Ovary (tissue), 10 donors: ENCODE measurements at places on chromosomes 4 and X. TPM values are rescaled to one million over a fixed set of nuclear protein-coding genes. Genes with fewer than 3 reads are reported as not detected.

DDX60 gene
- total RNA-seq: 24.2 TPM

NUDT11 gene
- total RNA-seq: 11.9 TPM

RAB9B gene
- 16.8 TPM for total RNA-seq

AVPR2 gene
- total RNA-seq: 0.50 TPM

ITIH6 gene
- total RNA-seq: not detected

CSN3 gene
- total RNA-seq: not detected

DIAPH2 gene
- 25.9 TPM for total RNA-seq

DCAF8L2 gene
- total RNA-seq: 0.43 TPM

CYLC1 gene
- not detected for total RNA-seq

PDLIM5 gene
- 108 TPM for total RNA-seq

DNA sequence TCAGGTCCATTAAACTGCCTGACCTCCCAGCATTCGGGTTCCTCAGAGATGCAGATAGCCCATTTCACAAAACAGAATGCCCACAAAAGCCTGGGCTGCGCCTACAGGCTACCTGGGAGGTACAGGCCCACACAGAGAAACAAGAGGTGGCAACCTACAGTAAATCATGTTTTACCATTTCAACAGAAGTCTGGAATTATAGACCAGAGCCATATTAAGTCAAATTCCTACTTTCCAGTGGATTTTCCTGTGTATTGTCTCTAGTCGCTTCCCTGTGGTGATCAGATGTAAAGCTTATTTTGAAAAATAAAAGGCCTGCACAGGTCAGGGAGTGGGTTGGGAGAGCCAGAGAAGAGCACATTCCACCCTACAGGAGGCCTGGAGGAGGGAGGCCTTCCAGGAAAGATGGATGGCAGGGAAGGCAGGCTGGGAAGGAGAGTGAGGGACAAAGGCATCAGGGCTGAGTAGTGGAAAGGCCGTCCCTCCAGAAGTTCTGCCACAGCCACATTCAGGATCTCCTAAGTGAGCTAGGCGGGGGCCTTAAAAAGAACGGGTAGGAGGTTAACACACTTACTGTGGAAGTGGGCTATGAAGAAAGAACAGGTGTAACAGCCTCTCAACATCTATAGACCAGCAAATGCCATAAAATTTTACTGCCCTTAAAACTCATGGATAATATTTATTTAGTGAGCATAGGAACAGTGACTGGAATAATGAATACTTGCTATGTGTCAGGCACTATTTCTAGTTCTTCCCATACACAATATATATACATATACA, 19.0 kb upstream of the USO1 start:
- H3K27ac ChIP-seq: no peak overlapping the region
- no peaks in the 10 kb centered on the region for H3K36me3 ChIP-seq
- H3K4me3 ChIP-seq: no peak overlapping the region
- no peaks in the 10 kb centered on the region for H3K4me1 ChIP-seq
- H3K27me3 ChIP-seq: no peaks in the 10 kb centered on the region

GRCh38 chr4:185322803-185323202, 72.9 kb downstream of the LRP2BP start:
- H3K27me3 ChIP-seq: no peaks in the 10 kb centered on the region
- H3K27ac ChIP-seq: no peak overlapping the region
- no peaks in the 10 kb centered on the region for H3K36me3 ChIP-seq

DNA sequence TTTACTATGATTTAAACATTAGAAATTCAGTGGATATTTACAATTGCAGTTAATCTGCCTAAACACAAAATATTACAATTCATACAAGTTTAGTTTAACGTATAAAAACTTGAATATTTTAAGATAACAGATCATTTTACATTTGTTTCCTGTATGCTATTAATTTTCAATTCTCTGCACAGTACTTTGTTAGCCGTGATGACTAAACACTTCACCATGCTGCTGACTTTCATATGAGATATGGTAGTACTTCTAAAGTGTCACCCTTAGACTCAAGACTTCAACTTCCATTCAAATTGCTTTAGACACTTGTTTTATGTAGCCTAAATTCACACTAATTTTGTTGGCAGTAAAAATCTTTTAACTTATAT, 1646.4 kb upstream of the ADGRL3 start:
- no peaks in the 10 kb centered on the region for H3K27me3 ChIP-seq
- no peaks in the 10 kb centered on the region for H3K36me3 ChIP-seq
- H3K27ac ChIP-seq: no peak overlapping the region
- H3K4me1 ChIP-seq: no peaks in the 10 kb centered on the region

DNA sequence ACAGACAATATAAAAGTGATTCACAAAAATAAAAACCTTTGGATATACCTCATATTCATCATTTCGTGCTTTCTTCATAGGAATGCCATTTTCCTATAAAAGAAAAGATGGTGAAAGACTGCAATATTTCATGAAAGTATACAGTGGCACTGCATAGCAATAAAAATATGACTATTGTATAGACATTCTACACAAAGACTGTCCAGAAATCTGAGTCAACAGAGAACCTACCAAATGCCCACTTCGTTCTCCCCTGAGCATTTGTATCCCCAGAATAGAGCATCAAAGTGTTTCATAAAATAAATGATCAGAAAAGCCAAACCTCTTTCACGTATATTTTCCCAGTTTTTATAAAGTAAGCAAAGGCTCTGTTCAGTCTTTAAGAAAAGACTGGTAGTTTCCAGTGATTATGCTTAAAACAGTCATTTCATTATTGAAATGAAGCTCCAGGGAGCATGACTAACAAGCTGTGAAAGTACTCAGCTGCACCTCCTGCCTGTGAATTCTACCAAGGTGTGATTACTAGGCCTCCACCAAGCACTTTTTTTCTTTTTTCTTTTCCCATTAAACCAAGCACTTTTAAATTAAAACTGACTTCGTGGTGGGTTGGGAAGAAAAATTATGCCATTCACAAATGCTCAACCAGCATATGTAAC, 20.2 kb downstream of the PPA2 start:
- H3K4me3 ChIP-seq: no peak overlapping the region
- no peak for DNase-seq
- H3K27ac ChIP-seq: no peak overlapping the region
- no peaks in the 10 kb centered on the region for H3K36me3 ChIP-seq
- H3K4me1 ChIP-seq: no peaks in the 10 kb centered on the region

- no peak for DNase-seq
- H3K27ac ChIP-seq: no peak overlapping the region
- no peaks in the 10 kb centered on the region for H3K36me3 ChIP-seq
- no peak overlapping the region for H3K4me3 ChIP-seq
- H3K4me1 ChIP-seq: no peaks in the 10 kb centered on the region
These were observed 36.2 kb upstream of the ATP6AP2 start for GRCh38 chrX:40544343-40545266.

GRCh38 chr4:168631241-168632162, 134.7 kb downstream of the PALLD start:
- no peaks in the 10 kb centered on the region for H3K27me3 ChIP-seq
- peak overlapping the region; percentile 58 for H3K27ac ChIP-seq
- peak; percentile 66 for DNase-seq
- peak overlapping the region; percentile 63 for H3K4me3 ChIP-seq

DNA sequence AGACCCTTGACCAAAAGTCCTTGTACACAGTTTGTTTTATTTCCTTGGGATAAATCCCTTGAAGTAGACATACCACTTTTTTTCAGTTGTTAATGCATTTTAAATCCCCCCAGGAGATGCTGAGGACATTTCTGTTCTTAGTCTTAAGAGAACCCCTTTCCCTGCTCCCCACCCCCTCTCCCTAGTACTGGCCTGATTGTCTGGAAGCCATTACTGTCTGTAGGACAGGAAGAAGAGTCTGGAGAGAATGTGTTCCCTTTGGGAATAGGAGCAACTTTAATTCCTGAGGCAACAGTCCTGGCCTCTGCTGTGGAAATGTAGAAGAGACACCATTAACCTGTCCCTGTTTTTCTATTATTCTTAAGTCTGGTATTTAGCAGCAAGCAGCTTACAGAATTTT, 52.3 kb upstream of the TMEM131L start:
- H3K27me3 ChIP-seq: no peaks in the 10 kb centered on the region
- peaks cover 2% of the 10 kb centered on the region for H3K4me1 ChIP-seq
- H3K4me3 ChIP-seq: no peak overlapping the region
- no peak for DNase-seq
- H3K27ac ChIP-seq: no peak overlapping the region

DNA sequence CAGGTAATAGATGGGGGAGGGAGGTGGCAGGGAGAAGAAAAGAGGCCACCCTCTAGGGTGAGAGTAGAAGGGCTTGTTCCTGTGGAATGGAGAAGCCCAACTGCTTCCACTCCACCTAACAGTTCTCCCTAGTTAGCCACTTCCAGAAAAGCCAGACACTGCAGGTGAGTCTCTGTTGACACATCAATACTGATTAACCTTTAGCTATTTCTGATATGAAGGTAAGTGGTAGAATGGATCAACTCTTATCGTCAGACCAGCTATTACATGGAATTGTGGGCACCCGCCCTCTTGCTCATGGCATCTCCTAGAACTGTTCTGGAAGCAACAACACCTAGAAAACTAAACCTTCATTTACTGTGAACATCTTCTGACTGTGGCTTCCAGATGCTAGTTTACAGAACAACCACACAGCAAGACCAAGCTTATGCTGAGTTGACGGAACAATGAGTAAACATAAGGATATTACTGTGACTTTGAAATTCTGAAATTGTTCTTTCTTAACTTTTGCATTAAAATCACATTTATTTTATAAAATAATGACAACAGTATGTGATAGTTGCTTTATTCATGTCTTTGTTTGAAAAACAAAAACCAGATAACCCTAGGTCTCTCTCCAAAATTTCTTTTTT, 44.7 kb downstream of the ANXA3 start:
- no peaks in the 10 kb centered on the region for H3K36me3 ChIP-seq
- H3K4me3 ChIP-seq: no peak overlapping the region
- H3K27me3 ChIP-seq: no peaks in the 10 kb centered on the region
- no peak overlapping the region for H3K27ac ChIP-seq
- H3K4me1 ChIP-seq: peaks cover 4% of the 10 kb centered on the region

GRCh38 chrX:153934762-153935325, at the start of gene NAA10:
Gene NAA10, minus strand, starts transcription at chrX:153935037. Its CDS starts 133 bp downstream, at chrX:153934904.
- peak within 1 kb of the TSS; percentile 38 for H3K27ac ChIP-seq
- H3K4me3 ChIP-seq: peak within 1 kb of the TSS; percentile 56
- no peaks in the 10 kb centered on the region for H3K36me3 ChIP-seq
- DNase-seq: peak; percentile 82
- H3K27me3 ChIP-seq: no peaks in the 10 kb centered on the region
- peaks cover 7% of the 10 kb centered on the region for H3K4me1 ChIP-seq

DNA sequence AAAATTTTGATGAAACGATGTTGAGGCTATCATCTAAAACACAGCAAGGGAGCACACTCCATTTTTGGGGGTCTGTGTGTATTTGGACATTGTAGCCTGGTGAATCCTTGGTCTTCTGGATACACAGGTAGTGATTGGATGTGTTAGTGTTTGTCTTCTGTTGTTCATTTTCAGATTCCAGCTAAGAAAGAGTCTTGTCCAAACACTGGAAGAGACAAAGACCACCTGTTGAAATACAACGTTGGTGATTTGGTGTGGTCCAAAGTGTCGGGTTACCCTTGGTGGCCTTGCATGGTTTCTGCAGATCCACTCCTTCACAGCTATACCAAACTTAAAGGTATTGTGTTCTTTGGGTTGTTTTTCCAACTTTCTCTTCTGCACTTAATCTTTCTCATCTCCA, 32.8 kb downstream of the NSD2 start:
- H3K4me3 ChIP-seq: no peak overlapping the region
- no peak overlapping the region for H3K27ac ChIP-seq
- no peak for DNase-seq

DNA sequence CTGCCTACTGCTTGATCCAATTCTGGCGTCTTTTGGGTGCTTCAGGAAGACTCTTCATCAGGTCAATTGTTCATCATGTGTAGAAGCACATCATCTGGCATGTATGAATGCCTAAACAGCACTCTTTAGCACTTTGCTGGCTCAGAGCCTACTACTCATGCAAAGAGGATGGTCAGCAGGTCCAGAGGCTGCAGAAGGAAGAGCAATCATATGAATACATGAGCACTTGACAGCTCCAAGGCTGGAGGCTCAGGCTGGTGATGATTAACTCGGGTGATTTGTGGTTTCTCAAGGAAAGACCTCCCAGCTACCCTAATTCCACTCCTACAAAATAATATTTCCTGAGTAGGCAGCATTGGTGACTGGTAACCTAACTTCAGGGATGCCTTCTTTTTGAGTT, 103.8 kb upstream of the CXCL13 start:
- H3K4me3 ChIP-seq: no peak overlapping the region
- no peaks in the 10 kb centered on the region for H3K4me1 ChIP-seq
- no peaks in the 10 kb centered on the region for H3K27me3 ChIP-seq
- no peak for DNase-seq

DNA sequence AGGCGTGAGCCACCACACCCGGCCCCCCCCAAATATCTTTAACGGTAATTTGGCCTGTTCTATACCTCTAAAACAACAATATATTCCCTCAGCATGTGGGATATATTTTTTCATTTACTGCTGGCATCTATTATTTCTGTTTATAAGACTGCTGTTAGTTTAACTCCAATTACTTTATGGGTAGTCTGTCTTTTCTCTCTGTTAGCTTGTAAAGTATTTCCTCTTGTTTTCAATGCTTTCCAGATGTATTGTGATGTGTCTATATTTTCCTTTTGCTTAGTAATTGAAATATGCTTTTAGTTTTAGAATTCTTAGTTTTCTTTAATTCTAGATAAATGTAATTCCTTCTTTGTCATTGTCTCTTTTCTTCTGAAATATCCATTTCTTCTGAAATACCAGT, 445.8 kb downstream of the ANKRD50 start:
- no peak for DNase-seq
- no peaks in the 10 kb centered on the region for H3K4me1 ChIP-seq
- H3K27ac ChIP-seq: no peak overlapping the region
- no peak overlapping the region for H3K4me3 ChIP-seq
- H3K27me3 ChIP-seq: no peaks in the 10 kb centered on the region

GRCh38 chr4:146469022-146469421, 52.7 kb downstream of the SLC10A7 start:
- H3K27ac ChIP-seq: no peak overlapping the region
- H3K4me3 ChIP-seq: no peak overlapping the region
- DNase-seq: no peak
- no peaks in the 10 kb centered on the region for H3K4me1 ChIP-seq
- no peaks in the 10 kb centered on the region for H3K36me3 ChIP-seq

DNA sequence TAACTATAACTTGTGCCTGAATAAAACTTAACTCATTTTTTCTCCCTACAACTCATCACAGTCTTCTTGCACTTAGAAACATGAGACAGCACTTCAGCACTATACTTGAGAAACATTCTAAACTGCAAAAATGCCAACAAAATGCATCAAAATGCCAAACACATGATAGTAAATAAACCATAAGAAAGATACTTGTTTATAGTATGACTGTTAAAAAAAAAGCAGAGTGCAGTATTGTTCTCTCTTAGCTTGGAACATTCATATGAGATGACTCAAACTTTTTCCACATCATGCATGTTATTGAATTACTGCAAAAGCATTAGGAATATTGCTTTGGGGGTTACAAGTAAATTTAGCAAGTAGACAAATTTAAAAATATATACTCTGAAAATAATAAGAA, 135.7 kb upstream of the ANXA10 start:
- no peaks in the 10 kb centered on the region for H3K4me1 ChIP-seq
- no peaks in the 10 kb centered on the region for H3K36me3 ChIP-seq
- no peak overlapping the region for H3K4me3 ChIP-seq
- DNase-seq: no peak
- no peaks in the 10 kb centered on the region for H3K27me3 ChIP-seq
- H3K27ac ChIP-seq: no peak overlapping the region
